ENCODE measurements at places on chromosomes 3 and 15.

GRCh38 chr3:116084999-116085791 lies 360.1 kb downstream of the LSAMP start:
- no peak for DNase-seq

DNA sequence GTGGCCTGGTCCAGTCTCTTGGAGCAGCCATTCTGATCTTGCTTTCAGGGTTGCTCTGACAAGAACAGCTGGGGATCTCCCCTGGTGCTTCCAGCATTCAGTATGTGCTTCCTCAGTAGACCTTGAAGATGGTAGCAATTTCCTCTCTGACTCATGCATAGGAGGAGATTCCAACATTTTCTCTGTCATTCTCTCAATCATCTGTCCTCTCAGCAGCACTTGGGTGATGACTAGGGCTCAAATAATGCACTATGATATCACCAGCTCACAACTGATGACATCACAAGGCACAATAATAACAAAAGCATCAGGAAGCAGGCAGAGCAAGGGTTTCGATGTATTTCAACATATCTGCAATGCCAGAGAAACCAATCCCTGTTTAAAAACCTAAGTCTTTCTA lies 52.7 kb downstream of the NFKBIZ start:
- no peak for DNase-seq

GRCh38 chr3:69142090-69142489 lies 19.7 kb upstream of the LMOD3 start:
- DNase-seq, result no peak

DNA sequence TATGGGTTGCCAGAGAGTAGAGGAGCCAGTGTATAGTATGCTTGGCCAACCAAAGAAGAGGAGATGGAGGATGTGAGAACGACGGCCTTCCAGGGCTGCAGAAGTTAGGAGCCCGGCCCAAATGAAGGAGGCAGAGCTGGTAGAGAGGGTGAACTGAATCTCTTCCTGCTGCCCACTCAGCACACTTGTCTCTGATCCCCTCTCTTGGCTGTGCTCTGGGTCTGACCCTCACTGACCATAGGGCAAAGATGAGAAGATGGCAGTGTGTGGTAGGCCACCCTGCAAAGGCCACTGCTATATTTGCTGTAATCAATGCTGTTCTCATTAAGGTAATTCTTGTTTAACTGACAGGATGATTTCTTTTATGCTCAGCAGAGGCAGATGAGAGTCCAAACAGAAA lies 256.0 kb downstream of the OCA2 start:
- no peak for DNase-seq

DNA sequence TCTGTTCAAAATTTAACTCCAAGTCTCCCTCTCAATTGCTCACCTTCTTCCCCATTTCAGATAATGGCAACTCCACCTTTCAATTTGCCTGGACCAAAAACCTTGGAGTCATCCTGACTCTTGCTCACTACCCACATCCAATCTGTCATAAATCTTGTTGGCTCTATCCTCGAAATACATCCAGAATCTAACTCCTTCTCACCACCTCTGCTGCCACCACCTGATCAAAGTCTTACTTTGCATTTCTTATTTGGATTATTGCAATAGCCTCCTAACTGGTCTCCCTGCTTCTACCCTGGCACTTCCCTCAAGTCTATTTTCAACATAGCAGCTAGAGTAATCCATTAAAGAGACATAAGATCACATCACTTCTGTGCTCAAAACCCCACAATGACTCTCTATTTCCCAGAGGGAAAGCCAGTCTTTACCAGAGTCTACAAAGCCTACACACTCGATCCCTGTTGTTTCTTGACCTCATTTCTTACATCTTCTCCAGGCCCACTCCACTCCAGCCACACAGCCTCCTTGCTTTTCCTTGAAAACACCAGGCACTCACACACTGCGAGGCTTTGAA lies 86.6 kb downstream of the GPR156 start:
- no peak for DNase-seq

DNA sequence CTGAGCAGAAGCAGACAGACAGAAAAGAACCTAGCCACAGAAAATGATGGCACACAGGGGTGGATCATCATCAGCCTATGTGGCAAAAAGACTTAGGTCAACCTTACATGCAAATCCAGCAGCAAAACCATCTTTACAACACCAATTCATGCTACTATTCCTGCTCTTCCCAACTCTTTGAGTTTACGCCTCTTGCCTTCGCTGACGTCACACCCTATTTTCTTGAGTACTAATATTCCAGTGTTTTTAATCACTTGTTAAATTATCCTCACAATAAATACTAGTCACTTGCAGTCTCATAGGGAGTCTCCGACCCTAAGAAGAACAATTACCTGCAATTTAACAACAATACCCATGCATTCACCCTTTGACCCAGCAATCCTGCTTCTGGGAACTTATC lies 6.0 kb upstream of the PSMD6 start:
- no peak for DNase-seq

- no peak for DNase-seq
Measured at GRCh38 chr3:97421565-97421964, 343.0 kb upstream of the ARL6 start.

- DNase-seq, result no peak
Measured at GRCh38 chr15:72160696-72161245, 36.8 kb downstream of the GRAMD2A start.

- DNase-seq, result no peak
Measured at GRCh38 chr15:37339856-37340255, 239.5 kb upstream of the MEIS2 start.

DNA sequence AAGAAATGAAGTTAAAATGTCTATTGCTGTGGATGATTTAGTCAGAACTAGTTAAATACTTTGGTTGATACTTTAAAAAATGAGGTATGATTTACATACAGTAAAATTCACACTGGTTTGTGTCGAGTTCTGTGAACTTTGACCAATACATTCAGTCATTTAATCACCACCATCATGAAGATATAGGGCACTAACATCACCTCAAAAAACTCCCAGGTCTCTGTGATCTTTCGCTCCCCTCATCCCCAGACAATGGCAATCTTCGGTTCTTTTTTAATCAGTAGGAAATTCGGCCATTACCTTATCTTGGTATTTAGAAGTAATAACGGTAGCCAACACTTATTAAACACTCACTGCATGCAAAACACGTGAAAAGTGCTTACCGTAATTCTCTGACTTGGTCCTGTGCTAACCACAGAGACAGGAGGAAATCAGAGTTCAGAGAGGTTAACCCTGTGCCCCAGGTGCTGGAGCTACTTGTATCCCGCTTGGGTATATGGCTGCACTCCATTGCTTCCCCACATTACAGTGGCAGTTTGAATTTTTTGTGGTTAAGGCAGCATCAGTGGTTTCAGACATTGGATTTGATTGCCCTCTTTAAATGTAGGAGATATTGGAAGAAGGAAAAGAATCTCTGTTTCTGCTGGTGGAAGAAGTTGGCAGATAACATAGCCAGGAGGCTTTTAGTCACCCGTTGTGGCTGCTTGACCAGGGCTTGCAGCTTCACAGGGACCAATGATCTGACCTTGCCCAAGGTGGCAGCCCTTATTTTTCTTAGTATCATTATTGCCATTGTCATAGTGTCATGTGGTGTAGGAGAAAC lies 4.2 kb downstream of the PLCL2 start:
- no peak for DNase-seq

DNA sequence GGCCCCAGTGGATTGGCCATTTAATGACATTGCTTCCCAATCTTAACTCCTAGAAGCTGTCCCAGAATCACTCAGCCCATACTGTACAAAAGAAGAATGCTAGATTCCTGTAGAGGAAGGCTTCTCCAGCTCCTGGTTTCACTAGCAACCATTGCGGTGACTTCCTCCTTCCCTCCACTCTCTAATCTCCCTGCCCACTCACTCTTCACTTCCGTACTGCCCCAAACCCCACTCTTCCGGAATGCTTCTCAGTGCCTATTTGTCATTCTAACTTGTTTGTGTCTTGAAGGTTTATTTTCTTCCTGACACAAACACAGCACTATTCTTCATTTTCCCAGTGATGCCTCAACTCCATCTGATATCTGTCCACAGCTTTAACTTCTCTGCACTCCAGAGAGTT lies 97.1 kb upstream of the SPATA16 start:
- DNase-seq, result no peak

DNA sequence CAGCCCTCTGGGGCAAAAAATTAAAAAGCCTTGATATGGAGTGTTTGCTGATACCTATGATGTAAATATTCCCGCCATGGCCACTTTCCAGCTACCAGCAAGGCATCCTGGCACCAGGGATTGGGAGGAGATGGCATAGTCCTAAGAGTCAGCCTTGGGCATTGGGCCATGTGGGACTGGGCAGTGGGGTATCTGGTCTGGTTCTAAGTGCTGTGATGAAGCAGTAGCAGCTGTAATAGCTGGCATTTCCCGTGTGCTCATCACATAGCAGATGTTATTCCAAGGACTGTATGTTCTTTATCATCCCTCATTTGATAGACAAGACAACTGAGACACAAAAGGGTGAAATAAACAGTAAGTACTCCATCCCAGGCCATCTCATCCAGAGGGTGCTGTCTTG lies 6.9 kb upstream of the SACM1L start:
- DNase-seq, result no peak

- no peak for DNase-seq
Measured at GRCh38 chr3:111070772-111071256, 802 bp upstream of the NECTIN3 start.

- no peak for DNase-seq
Measured at GRCh38 chr15:88255484-88256278, 858 bp downstream of the NTRK3 start.

DNA sequence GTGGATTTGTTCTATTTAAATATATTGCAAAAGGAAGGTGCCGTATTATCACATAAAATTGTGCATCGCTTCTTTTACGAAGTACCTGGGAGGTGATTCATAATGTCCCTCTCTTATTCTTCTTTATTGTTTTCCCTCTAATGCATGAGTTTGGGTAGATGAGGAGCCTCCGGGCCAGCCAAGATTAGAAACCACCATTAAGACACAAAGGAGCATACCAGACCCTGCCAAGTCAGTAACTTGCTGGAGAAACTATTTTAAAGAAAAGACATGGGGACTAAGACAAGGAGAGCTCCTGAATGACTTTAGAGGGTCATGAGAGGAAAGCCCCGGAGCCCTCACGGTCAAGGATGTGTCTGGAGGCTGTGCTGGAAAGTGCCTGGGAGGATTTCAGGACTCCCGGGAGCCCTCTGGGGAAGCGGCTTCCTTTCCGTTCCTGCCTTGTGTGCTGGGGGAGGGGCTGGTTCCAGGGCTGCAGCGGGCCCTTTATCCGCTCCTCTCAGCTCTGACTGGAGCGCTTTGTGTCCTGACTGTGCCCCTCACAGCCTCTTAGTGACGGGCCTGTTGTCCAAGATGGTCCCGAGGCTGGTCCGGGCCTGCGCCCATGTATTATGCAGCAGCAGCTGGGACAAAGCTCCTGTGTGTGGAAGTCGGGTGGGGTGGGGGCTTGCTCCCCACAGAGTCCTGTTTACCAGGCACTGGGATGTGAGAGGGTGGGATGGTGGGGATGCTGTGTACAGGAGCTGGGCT lies 35.7 kb downstream of the CORO2B start:
- DNase-seq, result peak; percentile 70

- DNase-seq, result no peak
Measured at GRCh38 chr3:113602836-113603235, 70.5 kb downstream of the SIDT1 start.

DNA sequence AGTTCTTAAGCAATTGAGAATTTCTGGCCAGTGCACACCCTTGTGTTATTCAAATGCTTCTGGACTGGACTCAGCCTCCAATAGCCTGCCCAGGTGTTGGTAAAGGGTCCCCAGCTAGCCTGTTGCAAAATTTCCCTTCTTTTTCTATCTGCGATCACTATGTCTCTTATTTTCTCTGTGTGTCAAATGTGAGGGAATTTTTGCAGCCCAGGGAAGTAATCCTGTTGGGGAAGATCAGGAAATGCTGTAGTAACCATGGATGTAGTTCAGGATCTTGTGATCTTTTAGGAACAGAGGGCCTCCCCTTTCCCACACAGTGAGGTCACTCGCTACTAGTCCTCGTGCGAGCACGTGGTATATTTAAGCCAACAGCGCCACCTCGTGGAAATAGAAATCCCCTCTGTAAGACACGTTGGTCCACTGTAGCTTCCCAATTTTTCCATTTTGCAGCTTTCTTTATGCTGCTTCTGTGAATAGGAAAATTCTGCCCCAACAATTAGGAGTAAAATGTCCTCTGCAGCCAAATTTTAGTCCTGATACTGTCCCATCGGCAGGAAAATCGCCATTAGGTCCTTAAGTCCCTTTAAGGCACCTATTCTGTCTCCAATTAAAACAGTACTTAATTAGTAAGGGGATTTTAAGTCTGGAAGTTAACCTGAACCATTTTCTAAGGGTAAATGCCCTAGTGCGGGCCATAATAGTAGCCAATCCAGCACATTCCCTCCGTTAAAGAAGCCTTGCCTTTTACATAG lies 4.0 kb upstream of the SMCO1 start:
- no peak for DNase-seq

DNA sequence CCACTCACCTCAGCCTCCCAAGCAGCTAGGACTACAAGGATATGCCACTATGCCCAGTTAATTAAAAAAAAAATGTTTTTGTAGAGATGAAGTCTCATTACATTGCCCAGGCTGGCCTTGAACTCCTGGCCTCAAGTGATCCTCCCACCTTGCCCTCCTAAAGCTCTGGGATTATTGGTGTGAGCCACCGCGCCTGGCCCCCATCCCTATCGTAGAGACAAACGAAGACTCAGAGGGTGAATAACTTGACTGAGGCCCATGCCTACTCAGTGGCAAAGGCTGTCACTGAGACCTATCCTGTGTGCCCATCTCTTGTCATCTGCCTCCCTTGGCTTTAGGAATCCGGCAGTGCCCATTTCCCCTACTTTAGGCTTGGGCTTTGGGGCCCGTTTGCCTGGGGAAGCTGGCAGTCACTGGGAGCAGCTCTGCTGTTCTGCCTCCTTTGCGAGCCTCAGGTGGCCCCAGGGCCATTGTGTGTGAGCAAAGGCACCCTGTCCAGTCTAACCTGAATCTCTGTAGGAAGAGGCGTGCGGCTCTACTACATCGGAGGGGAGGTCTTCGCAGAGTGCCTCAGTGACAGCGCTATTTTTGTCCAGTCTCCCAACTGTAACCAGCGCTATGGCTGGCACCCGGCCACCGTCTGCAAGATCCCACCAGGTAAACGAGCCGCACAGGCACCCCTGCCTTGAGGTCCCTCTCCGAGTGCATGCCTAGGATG lies 70.1 kb downstream of the AAGAB start:
- no peak for DNase-seq

DNA sequence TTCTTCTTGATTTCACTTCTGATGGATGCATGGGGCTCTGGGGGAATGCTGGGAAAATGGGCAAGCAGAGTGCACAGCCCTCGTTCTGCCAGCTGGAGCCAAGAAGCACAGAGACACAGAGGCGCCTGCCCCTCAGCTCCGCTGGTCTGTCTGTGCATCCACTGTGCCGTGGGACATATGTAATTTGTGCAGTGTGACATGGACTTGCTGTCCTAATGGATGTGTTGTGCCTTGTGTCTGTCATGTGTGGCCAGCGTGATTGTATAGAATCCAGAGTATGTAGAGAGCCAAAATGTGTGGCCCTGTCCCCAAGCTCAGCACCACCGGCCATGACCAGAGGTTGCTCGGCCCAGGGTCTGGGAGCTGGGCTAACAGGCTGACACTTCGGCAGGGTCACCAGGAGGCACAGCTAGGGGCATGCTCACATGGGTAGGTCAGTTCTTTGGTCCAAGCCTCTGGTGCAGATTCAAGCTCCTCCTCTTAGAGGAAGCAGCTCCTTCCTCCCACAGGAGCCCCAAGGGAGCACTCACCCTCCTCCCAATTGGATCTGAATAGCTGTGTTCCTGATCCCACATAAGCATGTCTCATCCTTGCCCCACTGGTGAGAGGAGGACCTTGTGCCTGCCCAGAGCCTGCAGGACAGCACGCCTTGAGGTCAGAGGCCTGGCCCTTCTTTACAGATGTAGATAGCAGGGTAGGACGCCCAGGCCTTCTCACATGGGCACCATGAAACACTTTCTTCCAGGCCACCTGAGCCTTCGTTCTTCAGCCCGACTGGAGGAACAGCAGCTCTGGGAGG lies 100.8 kb upstream of the ABHD17C start:
- no peak for DNase-seq
